ENCODE measurements at places on chromosomes 7 and 10.
A peak's percentile ranks its signal among the peaks of the same experiment; 100 is the strongest.

DNA sequence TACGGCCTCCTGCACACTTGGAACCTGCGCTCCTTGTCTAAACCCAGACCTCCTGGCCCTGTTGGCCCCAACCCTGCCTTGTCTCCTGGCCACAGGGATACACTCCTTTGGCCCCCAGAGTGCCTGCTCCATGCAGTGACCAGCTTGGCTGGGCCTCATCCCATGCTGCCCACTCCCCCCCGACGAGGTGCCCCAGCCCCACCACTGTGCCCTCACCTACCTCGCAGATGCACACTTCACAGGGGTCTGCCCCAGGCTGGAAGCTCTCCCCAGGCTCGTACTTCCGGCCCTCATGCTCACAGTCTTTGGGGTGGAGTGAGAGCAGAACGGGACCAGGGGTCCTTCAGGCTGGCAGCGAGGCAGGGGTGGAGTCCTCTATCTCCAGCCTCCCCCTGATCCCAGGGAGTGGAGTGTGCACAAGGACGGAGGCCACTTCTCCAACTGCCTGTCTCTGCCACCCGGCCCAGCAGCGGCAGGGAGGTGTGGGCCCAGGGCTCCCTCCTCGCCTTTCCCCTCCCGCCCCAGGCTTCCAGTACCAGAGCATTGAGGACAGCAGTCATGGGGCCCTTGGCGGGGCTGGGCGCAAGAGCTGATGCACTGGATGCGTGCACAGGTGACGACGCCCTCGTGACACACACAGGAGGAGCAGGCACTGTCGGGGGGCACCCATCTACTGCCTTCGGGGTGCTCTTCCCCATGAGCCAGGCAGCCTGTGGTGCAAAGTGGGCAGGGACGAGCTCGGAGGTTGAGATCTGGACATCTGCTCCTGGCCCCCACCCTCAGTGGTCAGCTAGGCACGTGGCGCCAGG is 22.1 kb downstream of the ATP6V1F start:
- DNase-seq = no peak

GRCh38 chr10:33547976-33548375 is 213.5 kb upstream of the NRP1 start:
- no peak for DNase-seq

DNA sequence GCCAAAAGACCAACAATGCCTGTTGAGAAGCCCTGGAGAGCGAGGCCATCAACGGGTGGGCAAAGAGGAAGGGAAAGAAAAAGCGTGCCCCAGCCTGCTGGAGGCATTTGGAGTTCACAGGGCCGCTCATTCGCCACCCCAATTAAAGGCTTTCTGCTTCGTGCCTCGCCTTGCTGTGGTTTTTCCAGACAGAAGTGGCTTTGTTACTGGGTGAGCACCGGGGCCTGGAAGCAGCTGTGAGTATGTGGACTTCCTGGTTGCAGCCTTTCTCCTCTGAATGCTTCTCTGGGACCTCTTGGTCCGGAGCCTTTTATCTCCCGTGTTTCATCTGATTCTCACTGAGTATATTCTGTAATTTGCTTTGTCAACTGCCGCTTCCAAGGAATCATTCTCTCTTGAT is 118.1 kb upstream of the EGR2 start:
- peak; percentile 1 for DNase-seq

DNA sequence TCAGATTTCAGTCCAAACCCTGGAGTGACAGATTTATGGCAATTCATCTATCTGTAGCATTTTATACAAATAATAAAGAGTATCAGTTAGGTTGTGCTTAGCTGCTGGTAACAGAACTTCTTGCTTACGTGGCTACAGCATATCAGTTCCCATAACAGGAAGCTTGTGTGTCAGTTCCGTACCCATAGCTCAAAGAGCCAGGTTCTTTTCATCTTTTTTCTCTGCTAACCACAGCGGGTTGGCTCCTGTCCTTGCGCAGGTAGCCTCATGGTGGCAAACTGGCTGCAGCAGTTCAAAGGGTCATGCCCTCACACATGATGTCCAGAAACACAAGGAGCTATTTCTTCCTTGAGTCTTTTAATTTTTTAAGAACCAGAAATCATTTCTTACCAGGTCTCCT is 1041.8 kb downstream of the GATA3 start:
- no peak for DNase-seq

GRCh38 chr7:67807826-67808225 is 811.2 kb downstream of the TYW1 start:
- DNase-seq = no peak

DNA sequence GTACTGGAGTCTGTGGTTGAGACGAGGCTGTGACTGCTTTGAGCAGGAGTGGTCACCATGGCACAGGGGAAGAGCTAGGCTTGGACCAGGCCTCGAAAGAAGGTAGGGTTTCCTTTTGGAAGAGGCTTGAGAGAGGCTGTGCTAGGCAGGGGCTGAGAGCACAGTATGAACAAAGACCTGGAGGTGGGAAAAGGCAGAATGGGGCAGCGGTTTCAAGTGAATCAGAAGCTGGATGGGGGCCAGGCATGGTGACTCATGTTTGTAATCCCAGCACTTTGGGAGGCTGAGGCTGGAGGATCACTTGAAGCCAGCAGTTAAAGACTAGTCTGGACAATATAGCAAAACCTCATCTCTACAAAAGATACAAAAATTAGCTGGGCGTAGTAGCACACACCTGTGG is 65.9 kb downstream of the CLIP2 start:
- no peak for DNase-seq

- DNase-seq = no peak
These were observed 4.4 kb downstream of the SCART1 start for GRCh38 chr10:133458021-133458709.

Data from midbrain (tissue), 1 donor.